A549 (cell line): ENCODE measurements at places on chromosomes 2 and 18.

DNA sequence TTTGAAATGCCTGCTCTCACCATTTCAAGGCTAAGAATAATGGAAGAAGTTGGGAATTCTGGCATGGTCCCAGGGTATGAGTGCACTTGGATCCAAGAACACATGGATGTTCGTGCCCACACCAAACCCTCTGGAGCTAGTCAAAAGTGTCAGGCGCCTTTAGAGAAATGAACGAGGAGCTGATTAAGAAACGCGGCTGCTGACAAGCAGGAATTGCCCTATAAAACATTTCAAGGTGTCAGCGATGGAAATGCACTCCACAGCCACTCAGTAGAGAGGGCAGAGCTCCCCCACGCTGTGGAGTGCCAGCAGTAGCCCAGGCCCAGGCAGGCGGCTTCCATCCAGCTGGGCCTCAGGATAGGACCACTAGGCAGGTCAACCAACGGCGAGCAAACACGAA lies 213.7 kb downstream of the TTC32 start:
- DNase-seq: no peak

DNA sequence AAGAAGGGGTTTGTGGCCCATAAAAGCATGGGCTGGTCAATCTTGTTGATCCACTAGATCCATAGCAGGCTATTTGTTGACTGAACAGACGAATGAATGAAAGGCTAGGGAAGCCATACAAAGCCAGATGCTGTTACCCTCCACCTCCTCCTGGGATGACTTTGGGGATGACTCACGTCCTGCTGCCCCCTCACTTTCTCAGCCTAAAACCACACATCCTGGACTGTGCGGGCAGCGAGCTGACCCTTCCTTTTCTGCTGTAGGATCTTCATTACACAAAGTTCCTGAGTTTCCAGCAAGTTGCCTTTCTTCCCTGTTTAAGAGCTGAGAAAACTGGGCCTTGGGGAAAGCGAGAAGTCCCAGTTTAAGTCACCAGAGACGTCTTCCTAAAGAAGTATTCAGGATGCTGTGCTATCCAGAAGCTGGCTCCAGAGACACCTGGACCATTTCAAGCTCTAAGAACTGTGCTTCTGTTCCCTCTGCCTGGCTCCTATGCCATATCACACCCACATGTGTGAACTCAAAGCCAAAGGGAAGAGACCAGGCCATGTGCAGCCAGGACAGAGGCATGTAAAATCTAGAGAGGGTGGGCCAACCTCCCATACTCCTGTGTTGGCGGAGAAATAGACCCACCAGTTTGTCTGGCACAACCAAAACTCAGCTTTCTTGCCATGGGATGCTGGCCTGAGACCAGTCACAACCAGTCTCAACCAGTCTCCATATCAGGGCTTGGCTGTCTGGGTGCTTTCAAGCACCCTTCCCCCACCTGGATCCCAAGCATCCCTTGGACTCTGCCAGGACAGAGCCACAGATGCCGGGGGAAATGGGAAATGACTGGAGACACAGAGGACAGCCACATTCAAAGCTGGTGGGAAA lies 4.7 kb upstream of the SLC20A1 start:
- DNase-seq: no peak

DNA sequence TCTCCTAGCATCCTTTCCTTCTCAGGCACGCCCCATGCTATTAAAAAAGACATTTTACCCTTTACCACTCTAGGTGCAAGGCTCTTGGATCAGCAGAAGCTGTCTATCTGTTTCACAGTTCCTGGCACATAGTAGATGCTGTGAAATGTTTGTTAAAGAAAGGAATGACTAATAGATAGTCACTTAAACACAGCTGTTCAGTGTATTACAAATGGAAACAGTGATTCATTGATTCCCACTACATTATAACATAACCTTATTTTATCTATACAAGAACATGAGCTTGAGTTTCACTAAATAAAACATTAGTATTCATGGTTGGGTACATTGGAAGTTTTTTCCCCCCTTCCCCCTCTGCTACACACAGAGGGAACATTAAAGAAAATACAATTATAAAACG lies 142.1 kb downstream of the ASXL3 start:
- no peak for DNase-seq

DNA sequence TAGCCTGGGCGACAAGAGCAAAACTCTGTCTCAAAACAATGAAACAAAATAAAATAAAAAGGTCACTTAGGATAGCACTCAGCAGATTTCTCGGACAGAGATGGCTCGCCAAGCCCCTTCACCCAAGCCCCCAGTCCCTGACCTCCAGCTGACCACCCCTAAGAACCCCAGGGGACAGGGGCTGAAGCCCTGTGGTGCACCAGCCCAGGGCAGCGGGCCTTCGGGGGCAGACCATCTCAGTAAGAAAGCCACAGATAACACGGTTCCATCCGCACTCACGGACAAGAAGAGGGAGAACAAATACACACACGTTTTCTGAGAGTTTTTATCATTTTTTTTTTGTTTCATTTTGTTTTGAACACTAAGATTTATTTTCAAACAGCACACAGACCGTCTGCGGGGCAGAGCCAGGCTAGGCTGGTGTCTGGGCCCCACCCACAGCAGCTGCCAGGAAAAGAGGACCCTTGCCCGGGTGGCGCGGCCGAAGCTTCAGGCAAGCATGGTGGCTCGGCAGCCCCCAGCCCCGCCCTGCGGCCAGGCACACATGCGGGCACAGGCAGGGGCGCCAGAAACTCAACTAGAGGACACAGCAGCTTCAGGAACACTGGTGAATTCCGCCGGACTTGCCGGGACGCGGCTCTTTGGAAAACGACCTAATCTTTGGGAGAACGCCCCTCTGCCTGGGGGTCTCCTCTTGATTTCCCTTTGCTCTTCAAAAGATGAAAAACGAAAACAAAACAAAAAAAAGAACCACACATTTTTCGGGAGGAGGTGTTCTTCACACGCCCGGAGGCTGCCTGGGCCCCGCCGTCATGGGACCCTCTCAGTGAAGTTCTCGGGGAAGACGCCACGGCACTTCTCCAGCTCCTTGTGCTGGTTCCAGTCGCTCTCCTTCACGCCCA lies 59.0 kb downstream of the BIN1 start:
- no peak for DNase-seq

GRCh38 chr18:58967751-58968254 lies 103.1 kb downstream of the ZNF532 start:
- no peak for DNase-seq

GRCh38 chr2:168717790-168718502 lies 84.5 kb upstream of the NOSTRIN start:
- no peak for DNase-seq

- DNase-seq: no peak
These were observed 1135.3 kb upstream of the ZEB2 start for GRCh38 chr2:145655165-145655765.
